ENCODE measurements at places on chromosomes 6 and 20. TPM values are rescaled to one million over a fixed set of nuclear protein-coding genes. Genes with fewer than 3 reads are reported as not detected.

DNA sequence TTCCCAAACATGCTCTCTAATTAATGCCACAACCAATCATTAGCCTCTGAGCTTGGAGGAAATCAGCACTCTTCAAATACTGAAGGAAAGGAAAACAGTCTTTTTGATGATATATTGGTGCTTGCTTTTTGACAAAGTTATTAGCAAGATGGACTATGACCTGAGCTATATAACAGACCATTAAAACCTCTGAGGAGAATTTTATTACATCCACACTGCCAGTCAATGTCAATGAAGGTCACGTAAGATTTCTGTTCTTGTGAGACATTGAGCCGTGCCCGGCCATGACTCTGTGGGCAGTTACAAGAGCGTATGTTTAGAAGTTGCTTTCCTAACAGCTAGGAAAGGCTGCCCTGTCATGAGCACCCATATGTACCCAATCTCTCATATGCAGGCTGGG lies 659.0 kb downstream of the UTRN start:
- DNase-seq, result no peak

- DNase-seq, result peak; percentile 70
These were observed 68.7 kb upstream of the STMND1 start for GRCh38 chr6:17032988-17033634.

DNA sequence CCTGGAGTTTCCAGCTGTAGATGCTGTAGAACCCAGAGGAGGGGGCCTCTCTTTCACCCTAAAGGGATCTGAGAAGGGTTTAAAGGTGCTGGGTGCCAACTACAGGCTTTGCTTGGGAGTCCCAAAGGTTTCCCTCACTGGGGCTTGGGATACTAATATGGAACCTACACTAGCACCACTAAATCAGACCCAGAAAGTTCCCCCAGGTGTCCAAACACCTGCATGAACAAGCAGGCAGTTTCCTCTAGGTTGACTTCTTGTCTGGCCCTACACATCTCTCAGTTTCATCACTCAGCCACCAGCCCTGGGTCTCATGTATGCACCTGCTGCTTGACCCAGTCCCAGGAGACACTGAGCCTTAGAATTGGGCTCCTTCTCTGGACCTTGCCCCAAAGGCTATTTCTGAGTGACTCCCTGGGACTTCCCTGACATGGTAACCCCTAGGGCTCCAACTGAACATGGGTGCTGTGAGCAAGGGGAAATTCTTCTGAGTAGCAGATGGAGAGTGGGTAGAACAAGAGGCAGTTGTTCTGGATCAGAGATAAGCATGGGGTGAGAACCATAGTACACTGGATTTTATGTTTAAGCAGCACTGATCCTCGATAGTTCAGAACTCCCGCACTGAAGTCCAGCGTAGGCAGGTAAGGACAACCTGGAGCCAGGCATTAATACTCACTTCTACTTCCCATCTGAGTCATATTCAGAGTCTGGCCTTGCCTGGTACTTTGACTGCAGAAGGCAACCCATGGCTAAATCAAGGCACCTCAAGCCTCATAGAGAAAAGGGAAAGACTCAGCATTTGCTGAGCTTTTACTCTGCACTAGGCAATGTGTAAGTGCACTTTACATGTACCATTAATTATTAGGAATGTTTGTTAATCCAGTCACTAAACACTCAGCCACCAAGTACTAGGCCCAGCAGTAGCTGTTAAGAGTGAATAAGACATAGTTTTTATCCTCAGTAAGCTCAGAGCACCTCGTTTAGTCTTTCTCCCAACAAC lies 16.8 kb downstream of the BCL2L1 start:
- no peak for DNase-seq

GRCh38 chr20:8421981-8422380 lies 289.9 kb downstream of the PLCB1 start:
- no peak for DNase-seq

DNA sequence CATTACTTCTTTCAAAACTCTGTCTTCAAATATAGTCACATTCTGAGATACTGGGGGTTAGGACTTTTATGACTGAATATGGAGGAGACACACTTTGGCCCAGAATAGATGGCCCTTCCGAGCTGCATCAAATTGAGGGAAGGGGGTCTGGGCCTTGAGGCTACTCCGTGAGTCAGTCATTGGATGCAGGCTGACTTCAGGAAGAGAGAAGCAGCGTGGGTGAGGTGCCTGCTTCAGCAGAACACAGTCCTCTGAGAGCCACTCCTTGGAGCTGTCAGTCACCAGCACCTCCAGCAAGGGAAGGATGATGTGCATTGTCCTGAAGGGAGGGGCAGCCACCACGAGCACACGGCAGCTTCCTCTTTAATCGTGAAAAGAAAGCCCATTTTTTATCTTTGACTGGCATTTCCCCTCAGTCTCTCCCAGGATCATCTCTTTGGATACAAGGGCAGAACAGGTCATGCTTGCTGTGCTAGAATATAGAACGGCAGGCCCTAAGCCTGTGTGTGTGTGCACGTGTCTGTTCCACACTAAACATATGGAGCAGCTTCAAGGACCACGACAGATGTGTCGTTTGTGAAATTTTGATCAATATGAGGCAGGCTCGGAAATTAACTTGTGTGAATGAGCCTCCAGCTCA lies 721.6 kb downstream of the KIF16B start:
- no peak for DNase-seq

TSBP1 gene
- total RNA-seq, result not detected

RIMS1 gene
- 0.36 TPM for total RNA-seq

Measured in right cardiac atrium (tissue), 5 donors.